ENCODE measurements at places on chromosomes 5 and 9.

DNA sequence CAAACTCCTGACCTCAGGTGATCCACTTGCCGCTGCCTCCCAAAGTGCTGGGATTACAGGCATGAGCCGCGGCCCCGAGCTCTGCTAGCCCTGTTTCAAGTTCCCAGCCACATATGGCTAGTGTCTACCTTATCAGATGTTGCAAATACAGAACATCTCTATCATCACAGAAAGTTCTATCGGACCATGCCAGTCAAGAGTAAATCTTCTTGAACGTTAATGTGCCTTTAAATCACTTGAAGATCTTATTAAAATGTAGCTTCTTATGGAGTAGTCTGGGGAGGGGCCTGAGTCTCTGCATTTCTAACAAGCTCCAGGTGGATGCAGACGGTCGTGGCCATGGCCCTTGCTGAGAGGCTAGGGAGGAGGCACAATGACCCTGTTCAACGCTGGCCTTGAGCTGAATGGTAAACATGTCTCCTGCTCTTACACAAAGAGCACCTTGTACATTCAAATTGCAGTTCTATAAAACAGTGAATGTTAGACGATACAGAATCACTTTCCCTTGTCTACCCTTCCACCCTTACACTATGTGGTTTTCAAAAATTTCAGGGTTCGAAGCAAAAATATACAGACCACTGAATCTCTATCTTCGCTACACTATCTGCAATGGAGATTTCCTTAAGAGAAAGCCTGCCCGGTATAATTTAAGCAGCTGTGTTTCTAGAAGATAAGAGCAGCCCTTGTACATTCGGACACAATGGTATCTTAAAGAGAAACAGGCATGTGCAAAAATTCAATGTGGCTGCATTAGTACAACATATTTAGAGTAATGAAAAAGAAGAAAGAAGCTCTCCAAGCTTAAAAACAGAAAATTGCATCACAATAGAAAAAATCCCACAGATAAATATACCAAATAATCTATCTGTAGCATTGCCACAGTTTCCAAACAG lies 114.1 kb downstream of the FRMD3 start:
- H3K27me3 ChIP-seq = no peaks in the 10 kb centered on the region
- no peak overlapping the region for H3K27ac ChIP-seq
- no peak for DNase-seq
- no peaks in the 10 kb centered on the region for H3K4me1 ChIP-seq
- no peaks in the 10 kb centered on the region for H3K36me3 ChIP-seq
- no peak overlapping the region for H3K4me3 ChIP-seq

- no peak overlapping the region for H3K27ac ChIP-seq
- H3K36me3 ChIP-seq = no peaks in the 10 kb centered on the region
- DNase-seq = no peak
- no peaks in the 10 kb centered on the region for H3K27me3 ChIP-seq
These were observed 5.5 kb upstream of the ITK start for GRCh38 chr5:157175071-157175612.

DNA sequence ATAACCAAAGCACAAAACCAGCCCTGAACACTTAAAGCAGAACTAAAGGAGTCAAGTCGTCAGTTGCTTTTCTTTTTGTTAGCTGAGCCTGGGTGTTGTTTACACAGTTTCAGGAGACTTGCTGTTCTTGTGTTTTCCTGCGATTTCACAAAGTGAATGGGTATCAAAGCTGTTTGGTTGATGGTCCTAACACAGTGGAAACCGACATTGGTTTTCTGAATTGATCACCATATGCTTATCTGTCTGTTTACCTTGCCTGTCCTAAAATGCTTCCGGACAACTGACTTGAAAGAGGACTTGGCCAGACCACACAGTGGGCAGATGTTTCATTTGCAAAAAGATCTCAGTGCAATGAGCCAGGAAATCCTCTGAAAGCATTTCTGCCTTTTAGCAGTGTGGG lies 676.4 kb downstream of the PRELID2 start:
- H3K4me1 ChIP-seq = no peaks in the 10 kb centered on the region
- H3K27me3 ChIP-seq = no peaks in the 10 kb centered on the region
- H3K27ac ChIP-seq = no peak overlapping the region
- DNase-seq = no peak

DNA sequence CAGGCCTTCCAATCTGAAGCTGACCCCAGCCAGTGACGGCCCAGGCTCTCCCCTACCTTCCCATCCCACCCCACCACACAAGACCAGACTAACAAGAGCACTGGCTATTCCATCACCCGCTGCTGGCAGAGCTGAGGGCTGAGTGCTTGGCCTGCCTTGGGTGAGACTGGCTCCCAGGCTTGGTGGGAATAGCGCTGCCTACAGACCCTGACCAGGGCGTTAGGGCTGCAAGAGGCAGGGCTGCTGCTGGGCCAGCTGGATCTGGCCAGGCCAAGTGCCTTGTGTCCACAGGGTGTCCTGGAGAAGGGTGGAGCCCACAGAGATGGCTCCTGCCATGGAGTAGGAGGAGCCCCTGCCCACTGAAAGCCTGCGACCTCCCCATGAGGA lies 31.6 kb upstream of the ANGPTL2 start:
- H3K36me3 ChIP-seq = no peaks in the 10 kb centered on the region
- peak overlapping the region; percentile 43 for H3K27ac ChIP-seq
- H3K4me3 ChIP-seq = no peak overlapping the region
- DNase-seq = peak; percentile 10

DNA sequence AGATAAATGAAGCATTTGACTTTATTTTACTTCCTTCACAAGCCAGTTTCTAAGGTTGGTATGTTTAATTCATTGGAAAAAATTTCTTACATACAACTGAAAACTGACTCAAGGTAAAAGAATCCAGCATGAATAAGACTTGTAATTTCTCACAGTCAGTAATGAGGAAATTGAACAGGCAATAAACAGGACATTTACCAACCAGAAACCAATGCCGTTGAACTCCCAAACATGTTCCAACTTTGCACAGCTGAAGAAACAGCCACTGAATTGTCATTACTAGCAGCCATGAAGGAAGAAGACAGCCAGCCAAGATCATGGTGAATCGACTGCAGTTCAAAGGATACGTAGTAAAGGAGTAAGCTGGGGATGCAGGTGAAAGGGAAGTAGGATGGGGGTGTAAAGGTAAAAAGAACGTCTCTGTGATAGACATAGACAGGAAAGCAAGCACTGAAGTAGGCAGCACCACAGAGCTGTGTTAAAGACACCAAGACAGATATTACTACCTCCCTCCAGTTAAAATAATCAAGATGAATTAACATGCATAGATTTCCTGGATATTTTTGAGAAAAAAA lies 21.3 kb upstream of the SLC12A2 start:
- no peaks in the 10 kb centered on the region for H3K36me3 ChIP-seq
- no peak for DNase-seq
- H3K4me3 ChIP-seq = no peak overlapping the region
- H3K4me1 ChIP-seq = no peaks in the 10 kb centered on the region

DNA sequence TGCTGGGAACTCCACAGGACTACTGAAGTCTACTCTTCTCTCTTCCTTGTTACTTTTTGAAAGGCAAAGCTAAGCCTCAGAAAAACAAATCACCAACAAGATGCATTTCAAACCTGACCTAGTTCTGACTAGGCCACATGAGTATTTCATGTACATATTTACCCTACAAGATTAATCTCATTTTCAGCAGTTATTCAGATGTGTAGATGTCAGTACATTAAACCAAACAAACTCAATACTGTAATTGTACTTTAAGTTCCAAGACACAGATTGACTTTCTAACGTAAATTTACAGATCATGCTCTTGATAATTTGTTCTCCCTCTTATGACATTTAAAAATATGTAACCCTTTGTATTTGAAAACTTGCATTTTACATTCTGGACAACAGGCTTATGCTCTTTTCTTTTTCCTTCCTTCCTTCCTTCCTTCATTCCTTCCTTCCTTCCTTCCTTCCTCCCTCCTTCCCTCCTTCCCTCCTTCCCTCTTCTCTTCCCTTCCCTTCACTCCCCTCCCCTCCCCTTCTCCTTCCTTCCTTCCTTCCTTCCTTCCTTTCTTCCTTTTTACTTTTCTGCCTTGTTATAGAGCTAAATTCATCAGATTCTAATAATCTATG lies 1653.4 kb downstream of the EFNA5 start:
- H3K36me3 ChIP-seq = no peaks in the 10 kb centered on the region
- no peak overlapping the region for H3K27ac ChIP-seq
- no peaks in the 10 kb centered on the region for H3K4me1 ChIP-seq
- H3K4me3 ChIP-seq = no peak overlapping the region
- DNase-seq = no peak

DNA sequence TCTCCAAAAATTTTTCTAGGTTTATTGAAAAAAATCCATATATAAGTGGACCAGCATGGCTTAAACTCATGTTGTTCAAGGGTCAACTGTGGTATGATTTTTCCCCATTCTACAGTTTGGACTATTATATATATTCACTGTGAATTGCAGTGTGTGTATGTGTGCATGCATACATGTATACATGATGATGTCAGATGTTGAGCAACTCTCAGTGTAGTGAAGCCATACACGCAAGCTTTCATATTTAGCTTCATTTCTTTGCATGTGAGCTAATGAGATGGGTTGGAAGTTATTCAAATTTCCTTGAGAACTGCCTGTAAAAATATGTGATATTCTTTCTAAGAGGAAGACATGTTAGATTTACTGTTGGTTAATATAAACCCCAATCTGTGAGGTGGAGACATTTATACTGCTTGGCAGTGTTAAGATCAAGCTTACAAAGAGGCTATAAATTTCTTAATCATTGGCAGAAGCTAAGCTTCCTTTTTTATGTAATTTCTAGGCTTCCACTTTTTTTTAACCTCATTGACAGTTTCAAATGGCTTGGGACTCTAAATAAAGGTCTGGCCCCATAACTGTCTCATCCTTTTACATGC lies 134.8 kb downstream of the GABRG2 start:
- no peaks in the 10 kb centered on the region for H3K36me3 ChIP-seq
- H3K27ac ChIP-seq = no peak overlapping the region

DNA sequence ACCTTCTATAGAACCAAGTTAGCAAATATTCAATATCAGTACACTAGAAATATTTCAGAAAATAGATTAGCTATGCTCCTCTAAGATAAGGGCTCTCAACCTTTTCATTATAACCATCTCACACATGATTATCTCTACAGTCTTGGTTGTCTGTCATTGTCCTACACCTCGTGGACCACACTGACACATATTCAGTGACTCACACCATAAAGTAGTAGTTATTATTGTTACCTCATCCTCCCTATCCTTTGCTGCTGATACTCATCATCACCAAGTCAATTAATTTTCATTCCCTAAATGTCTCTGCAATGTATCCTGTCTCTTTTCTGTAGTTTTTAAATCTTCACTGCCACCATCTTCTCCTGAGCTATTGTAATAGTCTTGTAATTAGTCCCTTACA lies 1309.2 kb upstream of the C9orf72 start:
- no peaks in the 10 kb centered on the region for H3K4me1 ChIP-seq
- H3K36me3 ChIP-seq = no peaks in the 10 kb centered on the region
- no peak overlapping the region for H3K27ac ChIP-seq
- no peak overlapping the region for H3K4me3 ChIP-seq
- no peaks in the 10 kb centered on the region for H3K27me3 ChIP-seq

DNA sequence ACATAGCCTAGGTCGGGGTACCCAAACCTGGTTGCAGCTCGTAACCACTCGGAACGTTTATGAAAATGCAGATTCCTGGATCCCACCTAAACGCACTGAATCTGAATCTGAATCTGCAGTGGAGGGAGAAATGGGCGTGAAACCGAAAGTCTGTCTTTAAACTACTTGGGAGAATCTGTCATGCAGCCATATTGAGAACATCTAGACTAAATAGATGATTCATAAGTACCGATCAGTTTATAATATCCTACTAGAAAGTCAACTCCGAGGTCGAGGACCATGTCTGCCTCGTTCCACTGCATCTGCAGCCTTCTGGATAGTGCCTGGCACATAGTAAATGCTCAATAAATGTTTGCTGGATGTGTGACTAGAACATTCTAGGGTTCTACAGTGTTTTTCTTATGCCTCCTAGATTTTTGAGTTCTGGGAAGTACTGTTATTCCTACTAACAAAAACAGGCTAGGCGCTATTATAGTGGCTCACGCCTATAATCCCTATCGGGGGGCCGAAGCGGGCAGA lies 632 bp downstream of the COQ4 start:
- no peaks in the 10 kb centered on the region for H3K36me3 ChIP-seq
- peak overlapping the region; percentile 82 for H3K27ac ChIP-seq
- H3K27me3 ChIP-seq = no peaks in the 10 kb centered on the region
- peaks cover 20% of the 10 kb centered on the region for H3K4me1 ChIP-seq
- DNase-seq = no peak

DNA sequence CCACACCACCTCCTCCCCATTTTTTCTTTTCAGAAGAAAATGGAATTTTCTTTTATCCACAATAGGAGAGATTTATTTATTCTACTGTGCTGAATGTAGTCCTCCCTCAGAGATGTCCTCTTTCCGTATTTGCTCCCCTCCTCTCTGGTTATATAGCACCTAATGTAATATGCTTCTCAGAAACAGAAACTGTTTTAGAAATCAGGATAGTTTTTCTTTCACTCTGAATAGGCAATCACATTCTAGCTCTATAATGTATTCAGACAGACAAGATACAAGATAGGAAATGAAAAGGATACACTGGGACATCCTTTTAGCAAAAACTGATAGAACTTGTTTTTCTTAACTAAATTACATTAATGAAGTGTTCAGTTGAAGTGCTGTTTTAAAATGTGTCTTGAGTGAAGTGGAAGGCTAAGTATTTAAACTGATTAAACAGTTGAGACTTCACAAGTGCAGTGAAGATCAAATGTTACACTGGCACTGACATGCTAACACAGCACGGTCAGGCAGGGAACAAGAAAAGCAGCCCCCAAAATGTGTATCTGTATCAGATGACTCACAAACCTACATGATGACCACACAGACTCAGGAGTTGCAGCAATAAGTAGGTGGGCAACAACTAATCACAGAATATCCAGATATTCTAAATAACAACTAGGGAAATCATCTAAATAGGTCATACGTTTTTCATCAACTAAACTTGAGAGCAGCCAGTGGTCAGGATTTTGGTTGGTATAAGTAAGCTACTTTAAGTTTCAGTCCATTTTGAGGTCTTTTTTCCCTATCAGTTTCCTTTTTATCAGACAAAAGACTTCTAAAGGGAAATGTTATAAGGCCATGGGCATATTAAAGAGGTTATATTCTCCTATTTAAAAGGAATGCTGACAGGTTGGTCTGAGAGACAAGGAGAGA lies 260.4 kb downstream of the MLLT3 start:
- H3K4me1 ChIP-seq = no peaks in the 10 kb centered on the region
- no peak overlapping the region for H3K4me3 ChIP-seq
- H3K27ac ChIP-seq = no peak overlapping the region
- H3K36me3 ChIP-seq = no peaks in the 10 kb centered on the region

GRCh38 chr5:675871-676698 lies 17.1 kb downstream of the TPPP start:
- no peak overlapping the region for H3K4me3 ChIP-seq
- peaks cover 18% of the 10 kb centered on the region for H3K4me1 ChIP-seq
- H3K27ac ChIP-seq = no peak overlapping the region
- no peaks in the 10 kb centered on the region for H3K27me3 ChIP-seq
